ENCODE measurements at places on chromosomes 4 and X.

- no peak for DNase-seq
Observed at GRCh38 chr4:128303986-128304385, 16.4 kb upstream of the PGRMC2 start.

GRCh38 chr4:54548831-54549460 lies 108.8 kb upstream of the KIT start:
- DNase-seq, result no peak

- DNase-seq, result no peak
Observed at GRCh38 chr4:146029939-146030710, 91.5 kb upstream of the ZNF827 start.

GRCh38 chrX:2351321-2351720 lies 149.5 kb downstream of the DHRSX start:
- no peak for DNase-seq

DNA sequence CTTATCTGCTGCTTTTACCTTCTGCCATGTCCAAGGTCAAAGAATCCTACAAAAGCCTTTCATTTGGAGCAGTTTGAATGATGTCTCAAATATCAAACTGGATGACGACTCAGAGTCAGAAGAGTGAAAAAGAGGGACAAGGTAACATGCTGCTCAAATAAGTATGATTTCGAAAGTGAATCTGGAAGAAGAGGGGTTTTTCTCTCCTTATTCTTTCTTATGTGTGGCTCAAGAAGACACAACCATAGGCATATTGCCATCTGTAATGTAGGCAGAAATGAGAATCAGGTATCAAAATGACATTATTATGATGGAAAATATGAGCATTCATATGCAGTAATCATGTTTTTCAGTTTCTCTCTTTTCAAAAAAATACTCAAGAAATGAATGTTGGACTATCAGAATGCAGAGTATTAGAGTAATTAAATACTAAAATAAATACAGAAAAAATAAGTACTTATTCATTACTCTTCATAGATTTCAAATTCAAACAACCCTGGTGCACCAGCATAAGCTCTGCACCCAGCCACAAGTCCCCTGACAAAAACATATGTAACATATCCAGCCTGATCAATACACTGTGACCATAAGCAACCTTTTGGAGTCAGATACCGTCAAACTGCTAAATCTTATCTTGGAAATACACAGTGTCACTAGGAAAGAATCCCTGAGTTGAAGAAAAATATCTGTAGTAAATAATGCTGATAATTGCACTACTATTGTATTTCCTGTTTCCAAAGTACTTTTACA lies 468.6 kb downstream of the INPP4B start:
- no peak for DNase-seq
